ENCODE measurements at places on chromosomes 3 and 15. TPM values are rescaled to one million over a fixed set of nuclear protein-coding genes. Genes with fewer than 3 reads are reported as not detected.

Gene FAM227B
- total RNA-seq = 2.6 TPM

Gene IL16
- total RNA-seq = 69.2 TPM

Gene OPA1
- 68.4 TPM for total RNA-seq

Gene NPAP1
- total RNA-seq = 0.41 TPM

Gene LPCAT4
- total RNA-seq = 10.2 TPM

All from uterus (tissue), 4 donors.